ENCODE measurements at places on chromosomes 13 and 19.
A peak's percentile ranks its signal among the peaks of the same experiment; 100 is the strongest.

GRCh38 chr13:105735281-105735680 lies 800.2 kb downstream of the EFNB2 start:
- no peak for DNase-seq

GRCh38 chr19:3556978-3557460 lies 367 bp downstream of the MFSD12 start:
- peak; percentile 43 for DNase-seq

GRCh38 chr13:97226788-97227627 lies 4.9 kb downstream of the MBNL2 start:
- DNase-seq, result no peak

- DNase-seq, result no peak
These were observed 75.3 kb upstream of the RXFP2 start for GRCh38 chr13:31663880-31664585.

- no peak for DNase-seq
These were observed 103.1 kb downstream of the TRPC4 start for GRCh38 chr13:37766502-37766901.

GRCh38 chr13:28531845-28532387 lies 37.0 kb upstream of the FLT1 start:
- no peak for DNase-seq

DNA sequence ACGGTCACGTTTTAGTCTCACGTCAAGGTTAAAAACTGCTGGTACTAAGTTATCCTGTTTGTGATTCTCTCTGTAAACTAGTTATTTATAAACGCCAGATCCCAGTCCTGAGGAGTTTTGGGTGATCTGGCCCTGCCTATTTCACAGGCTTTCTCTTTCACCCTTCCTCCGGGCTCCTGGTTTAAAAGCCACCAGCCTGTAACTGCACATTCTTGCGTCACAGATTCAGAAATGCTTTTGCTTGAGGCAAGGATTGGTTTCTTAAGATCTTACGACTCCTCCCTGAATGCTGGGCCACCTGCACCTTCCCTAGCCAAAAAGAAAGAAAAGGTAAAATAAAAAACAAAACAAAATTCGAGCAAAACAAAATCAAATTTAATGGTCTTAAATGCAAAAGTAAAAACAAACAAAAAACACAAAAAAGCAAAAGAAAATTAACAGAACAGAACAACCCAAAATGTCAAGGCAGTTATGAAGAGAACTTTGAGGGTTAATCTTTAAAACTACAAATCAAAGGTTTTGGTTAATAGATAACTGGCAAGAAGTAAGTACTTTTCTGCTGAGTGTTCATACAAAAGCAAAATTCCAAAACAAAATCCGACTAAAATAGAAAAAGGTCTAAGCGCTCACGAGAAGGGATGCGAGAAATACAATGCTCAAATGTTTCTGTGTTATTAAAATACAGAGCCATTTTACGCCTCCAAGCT lies 18.6 kb upstream of the TIMM44 start:
- no peak for DNase-seq
